ENCODE measurements at places on chromosomes 1 and 21. TPM values are rescaled to one million over a fixed set of nuclear protein-coding genes. Genes with fewer than 3 reads are reported as not detected.

- DNase-seq: no peak
Observed at GRCh38 chr1:234953655-234954405, 174.8 kb downstream of the TOMM20 start.

GRCh38 chr1:7422966-7423365 is 348.1 kb upstream of the VAMP3 start:
- no peak for DNase-seq

The CAPN8 gene
- total RNA-seq: 94.7 TPM

- no peak for DNase-seq
Observed at GRCh38 chr21:30996728-30997127, 41.5 kb downstream of the KRTAP19-8 start.

DNA sequence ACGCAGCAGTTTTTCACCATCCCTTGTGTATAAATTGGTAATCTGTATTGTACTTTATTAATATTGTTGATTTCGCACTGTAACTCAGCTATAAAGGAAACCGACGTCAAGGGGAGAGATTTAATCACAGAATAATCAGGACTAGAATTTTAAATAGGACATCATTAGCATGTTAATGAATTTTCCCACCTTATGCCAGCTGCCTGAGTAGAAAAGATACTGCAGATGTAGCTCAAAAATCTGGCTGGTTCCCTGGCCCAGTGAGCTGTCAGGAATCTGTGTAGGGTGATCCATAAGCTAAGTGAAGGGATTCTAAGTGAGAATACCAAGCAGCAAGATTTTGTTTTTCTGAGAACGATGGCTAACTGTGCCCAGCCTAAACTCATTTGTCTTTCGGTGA is 195.5 kb downstream of the DISC1 start:
- DNase-seq: no peak

The MYBPH gene
- not detected for total RNA-seq

The HCRTR1 gene
- not detected for total RNA-seq

DNA sequence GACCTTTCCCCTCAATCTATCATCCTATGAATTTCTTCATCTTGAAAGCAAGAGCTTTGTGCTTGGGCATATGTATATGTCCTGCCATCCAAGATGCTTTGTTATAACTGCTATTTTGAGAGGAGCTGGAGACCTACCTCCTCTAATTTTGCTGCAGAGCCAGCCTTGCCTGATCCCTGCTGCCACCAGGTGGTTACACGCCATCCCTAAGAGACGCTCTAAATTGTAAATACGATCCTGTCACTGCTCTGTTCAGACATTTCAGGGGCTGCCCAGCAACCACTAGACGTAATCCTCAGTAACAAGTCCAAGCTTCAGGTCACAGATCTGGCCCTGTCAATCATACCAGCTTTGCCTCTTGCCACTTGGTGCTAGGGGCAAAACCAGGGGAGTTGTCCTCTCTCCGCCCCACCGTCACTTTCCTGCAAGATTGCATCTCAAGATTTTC is 32.9 kb downstream of the GPA33 start:
- peak; percentile 43 for DNase-seq

- DNase-seq: peak; percentile 96
Observed at GRCh38 chr1:41516168-41517061, 31.9 kb upstream of the EDN2 start.

The WNT9A gene
- total RNA-seq: 42.2 TPM

DNA sequence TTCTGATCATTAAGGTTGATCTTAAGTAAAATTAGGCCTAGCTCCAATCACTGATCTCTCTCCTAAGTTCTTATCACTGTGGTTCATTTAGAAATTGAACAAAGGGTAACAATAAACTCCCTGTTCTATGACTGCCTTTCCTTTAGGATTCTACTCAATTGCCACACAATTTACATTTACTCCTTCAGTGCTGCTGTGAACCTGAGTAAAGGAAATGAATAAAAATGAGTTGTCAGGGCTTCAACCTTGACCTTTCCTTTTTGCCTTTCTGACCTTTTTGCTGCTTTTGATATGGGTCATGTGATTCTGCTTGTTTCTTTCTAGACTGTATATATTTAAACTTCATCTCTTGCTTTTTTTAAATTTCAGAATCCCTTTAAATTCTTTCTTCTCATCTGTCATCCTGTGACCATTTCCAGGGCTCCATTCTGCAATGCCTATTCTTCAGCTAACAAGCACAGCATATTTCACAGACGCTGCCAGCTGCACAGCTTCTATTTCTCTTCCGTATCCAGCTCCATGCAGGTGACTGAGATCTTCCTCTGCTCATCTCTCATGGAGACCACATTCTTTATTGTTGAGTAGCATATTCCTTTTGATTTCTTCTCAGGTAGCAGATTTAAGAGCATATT is 3.2 kb downstream of the LRRC8B start:
- DNase-seq: no peak

DNA sequence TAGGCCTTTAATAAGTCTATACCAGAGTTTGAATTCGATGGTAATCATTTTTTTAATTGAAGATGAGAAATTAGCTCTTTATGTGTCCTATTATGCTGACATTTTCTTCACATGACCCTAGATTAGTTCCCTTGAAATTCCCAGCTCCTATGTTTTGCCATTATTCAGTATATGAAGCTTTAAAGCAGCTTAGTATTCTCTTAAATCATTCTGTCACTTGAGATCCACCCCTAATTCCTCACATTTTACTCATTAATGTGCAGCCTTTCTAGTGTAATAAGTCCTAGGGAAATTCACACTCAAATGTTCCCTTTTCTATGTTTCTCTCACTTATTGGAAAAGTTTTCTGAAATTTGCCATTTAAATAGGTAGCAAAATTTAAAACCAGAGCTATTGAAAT is 704.5 kb upstream of the B3GALT2 start:
- DNase-seq: no peak

The GUCA2A gene
- not detected for total RNA-seq

GRCh38 chr1:52825868-52826267 is 16.7 kb upstream of the ZYG11A start:
- DNase-seq: no peak

- DNase-seq: no peak
Observed at GRCh38 chr1:54167422-54168139, 14.8 kb upstream of the CDCP2 start.

GRCh38 chr1:24935615-24936484 is 5.8 kb upstream of the RUNX3 start:
- no peak for DNase-seq

Measured in PC-9 (cell line).